ENCODE measurements at places on chromosomes 6 and 20.

- peak; percentile 92 for DNase-seq
These were observed 311.7 kb upstream of the JAG1 start for GRCh38 chr20:10985536-10985935.

DNA sequence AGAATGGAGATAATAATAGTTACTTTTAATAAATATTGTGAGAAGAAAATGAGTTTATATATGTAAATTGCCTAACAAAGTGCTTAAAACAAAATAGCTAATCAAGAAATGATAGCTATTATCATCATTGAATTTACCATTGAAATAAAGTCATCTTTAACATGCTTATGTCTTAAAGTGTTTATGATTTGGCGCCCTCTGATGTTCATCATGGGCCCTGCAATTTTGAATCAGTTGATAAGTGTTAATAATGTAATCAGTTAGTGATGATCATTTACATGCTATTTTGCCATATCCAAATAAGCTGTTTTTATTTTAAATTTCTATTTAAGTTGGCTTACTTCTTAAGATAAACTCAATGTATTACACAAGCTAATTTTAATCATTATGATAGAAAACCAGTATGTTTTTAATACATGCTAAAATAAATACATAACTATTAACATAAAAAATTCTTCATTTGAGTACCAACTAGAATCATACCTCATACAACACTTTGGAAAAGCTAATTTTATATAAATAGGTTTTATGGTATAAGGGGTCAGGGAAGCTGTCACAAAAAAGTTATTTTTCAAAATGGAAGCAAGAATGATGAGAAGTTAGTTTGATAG, 39.2 kb upstream of the TPD52L1 start:
- peak; percentile 38 for DNase-seq

DNA sequence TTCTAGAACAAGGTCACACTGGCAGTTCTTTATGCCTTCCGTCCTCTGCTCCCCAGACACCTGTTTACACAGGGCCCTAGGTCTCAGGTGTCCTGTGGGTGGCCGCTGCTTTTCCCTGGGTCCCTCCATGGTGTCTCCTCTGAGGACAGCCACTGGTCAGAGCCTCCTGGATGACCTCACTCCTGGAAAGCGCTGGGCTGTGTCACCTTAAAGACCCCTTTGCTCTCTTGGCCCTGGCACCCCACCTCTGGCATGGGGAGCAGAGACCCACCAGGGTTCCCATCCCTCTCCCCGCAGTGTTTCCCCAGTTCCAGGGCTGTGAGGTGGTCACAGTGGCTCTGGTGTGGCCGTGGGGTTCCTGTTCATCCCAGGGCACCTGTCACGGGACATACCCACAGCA, 33.9 kb downstream of the NTSR1 start:
- no peak for DNase-seq

DNA sequence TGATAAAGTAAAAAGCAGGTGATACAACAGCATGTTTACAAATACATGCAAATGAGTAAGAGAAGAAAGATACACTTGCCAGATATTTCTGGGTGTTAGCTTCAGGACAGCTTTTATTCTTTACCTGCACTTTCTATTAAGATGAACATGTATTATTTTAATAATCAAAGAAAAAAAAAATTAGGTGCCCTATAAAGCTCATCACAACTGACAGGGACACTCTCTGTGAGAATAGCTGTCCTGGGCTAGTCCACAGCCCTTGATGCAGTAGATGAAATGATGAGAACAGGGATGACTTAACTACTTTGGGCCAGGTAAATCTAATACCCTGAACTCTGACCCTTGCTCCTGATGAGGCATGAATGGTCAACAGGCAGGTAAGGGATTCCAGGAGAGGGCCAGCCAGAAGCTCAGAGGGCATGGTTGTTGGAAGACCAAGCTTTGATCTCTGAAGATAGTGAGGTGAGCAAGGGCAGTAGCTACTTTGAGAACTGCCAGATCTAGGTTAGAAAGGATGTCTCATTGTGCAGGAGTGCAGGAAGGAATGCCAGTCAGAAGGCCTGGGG, 15.6 kb downstream of the NSFL1C start:
- DNase-seq = no peak

- DNase-seq = no peak
These were observed 1.6 kb upstream of the UCKL1 start for GRCh38 chr20:63957690-63958441.

- no peak for DNase-seq
These were observed 56.6 kb upstream of the RREB1 start for GRCh38 chr6:7050872-7051779.

- DNase-seq = no peak
These were observed 34.5 kb upstream of the CEP85L start for GRCh38 chr6:118685823-118686449.

GRCh38 chr6:164151161-164152120, 736.9 kb downstream of the QKI start:
- DNase-seq = peak; percentile 56

GRCh38 chr6:13177664-13178063, 150.7 kb downstream of the TBC1D7 start:
- DNase-seq = no peak

- DNase-seq = no peak
These were observed 12.6 kb upstream of the FAM50B start for GRCh38 chr6:3836566-3836965.

GRCh38 chr6:122416825-122417224, 17.4 kb downstream of the HSF2 start:
- DNase-seq = no peak

DNA sequence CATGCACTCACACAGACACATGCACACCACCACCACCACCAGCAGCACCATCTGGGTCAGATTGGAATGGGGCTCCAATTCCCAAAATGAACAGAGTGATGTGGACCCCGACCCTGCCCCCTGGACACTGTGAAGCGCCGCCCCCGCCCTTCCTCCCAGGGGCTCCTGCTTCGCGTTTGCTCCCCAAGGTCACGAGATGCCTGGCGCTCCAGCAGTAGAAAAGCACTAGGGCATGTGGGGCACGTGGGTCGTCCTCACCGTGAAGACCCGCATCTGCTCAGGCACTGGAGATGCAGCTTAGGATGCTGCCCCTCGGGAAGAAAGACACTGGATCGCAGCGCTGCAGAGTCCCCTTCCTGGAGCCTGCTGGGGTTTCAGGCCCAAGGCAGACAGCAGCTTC, 184.0 kb downstream of the SMOC2 start:
- no peak for DNase-seq

DNA sequence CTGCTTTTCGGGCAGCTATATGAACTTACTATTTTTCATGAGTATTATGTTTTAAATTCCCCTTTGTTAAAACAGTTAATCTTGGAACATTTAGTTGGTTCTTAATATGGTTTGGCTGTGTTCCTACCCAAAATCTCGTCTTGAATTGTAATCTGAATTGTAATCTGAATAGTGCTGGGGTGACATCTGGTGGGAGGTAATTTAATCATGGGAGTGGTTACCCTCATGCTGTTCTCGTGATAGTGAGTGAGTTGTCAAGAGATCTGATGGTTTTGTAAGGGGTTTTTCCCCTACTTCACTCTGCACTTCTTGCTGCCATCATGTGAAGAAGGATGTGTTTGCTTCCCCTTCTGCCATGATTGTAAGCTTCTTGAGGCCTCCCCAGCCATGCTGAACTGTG, 305.4 kb upstream of the MAP3K7 start:
- no peak for DNase-seq
